Epithelial cell of proximal tubule (primary cell): ENCODE measurements at places on chromosomes 12 and 14.

- no peak for DNase-seq
Measured at GRCh38 chr12:48336564-48336963, 14.2 kb downstream of the ZNF641 start.

DNA sequence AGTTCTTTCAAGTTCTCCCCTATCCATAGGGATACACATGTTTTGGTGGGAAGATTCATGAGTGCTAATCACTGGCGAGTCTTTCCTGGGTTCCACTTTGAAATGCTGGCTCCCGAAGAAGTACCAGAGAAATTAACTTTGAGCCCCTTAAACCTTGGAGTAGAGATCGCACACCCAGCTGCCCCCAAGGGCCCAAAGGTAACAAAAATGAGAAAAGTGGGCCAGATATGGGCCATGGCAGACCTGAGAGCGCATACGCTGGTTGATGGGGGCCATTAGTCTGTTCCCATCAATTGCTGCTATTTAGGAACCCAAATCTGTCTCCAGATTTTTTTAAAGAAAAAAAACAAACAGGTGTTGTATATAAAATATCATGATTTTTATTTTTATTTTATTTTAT is 2.1 kb downstream of the GSTZ1 start:
- no peak for DNase-seq

- no peak for DNase-seq
Measured at GRCh38 chr14:77220246-77221017, 38.8 kb downstream of the TMEM63C start.

- no peak for DNase-seq
Measured at GRCh38 chr14:64960762-64961276, 11.3 kb downstream of the RAB15 start.

DNA sequence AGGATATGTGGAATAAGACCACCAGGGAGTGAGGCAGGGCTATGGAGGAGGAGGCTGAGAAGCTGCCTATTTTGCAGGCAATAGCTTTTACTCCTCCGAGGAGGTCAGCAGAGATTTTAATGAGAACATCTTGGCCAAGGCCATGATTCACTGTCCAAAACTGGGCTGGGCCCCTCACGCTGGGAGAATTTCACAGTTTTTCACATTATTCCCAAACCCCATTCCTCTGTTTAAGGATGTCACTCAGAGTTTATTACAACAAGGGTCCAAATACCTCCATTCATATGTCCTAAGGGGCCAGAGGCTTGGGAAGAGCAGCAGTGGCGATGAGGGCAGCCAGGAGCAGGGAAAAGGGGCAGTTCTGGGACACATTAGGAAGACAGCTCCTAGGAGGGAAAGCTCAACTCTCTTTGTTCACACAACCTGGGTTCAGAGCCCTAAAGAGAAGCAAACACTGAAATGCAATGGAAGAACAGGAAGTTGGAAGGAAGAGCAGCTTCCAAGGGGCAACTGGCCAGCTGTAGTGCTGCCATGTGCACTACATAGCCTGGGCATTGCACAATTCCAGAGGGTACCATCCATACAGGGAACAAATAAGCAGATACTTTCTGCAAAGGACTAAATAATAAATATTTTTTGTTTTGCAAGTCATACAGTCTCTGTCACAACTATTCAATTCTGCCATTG is 283.2 kb downstream of the NUAK1 start:
- DNase-seq, result no peak

GRCh38 chr12:51171884-51172514 is 936 bp downstream of the TFCP2 start:
- DNase-seq, result no peak

- no peak for DNase-seq
Measured at GRCh38 chr12:43807386-43807785, 1.3 kb upstream of the TWF1 start.

- DNase-seq, result no peak
Measured at GRCh38 chr14:41925409-41925808, 318.7 kb downstream of the LRFN5 start.

- no peak for DNase-seq
Measured at GRCh38 chr14:26905229-26905628, 307.4 kb upstream of the NOVA1 start.

DNA sequence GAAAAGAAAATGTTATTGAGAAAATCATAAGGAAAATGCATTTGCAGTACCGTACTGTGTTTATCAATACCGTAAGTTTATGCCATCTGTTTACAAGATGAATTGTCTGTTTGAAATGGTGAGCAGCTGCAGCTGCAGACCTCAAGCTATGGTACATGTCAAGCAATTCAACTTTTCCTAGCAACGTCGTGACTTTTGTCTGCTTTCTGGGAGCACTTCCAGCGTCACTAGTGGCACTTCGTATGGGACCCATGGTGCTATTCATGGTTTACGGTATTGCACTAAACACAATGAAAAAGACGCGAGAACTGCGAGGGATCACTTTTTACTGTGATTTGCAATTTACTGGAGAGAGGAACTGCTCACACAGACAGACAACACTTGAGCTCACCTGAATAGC is 160.8 kb downstream of the UNC79 start:
- DNase-seq, result no peak

DNA sequence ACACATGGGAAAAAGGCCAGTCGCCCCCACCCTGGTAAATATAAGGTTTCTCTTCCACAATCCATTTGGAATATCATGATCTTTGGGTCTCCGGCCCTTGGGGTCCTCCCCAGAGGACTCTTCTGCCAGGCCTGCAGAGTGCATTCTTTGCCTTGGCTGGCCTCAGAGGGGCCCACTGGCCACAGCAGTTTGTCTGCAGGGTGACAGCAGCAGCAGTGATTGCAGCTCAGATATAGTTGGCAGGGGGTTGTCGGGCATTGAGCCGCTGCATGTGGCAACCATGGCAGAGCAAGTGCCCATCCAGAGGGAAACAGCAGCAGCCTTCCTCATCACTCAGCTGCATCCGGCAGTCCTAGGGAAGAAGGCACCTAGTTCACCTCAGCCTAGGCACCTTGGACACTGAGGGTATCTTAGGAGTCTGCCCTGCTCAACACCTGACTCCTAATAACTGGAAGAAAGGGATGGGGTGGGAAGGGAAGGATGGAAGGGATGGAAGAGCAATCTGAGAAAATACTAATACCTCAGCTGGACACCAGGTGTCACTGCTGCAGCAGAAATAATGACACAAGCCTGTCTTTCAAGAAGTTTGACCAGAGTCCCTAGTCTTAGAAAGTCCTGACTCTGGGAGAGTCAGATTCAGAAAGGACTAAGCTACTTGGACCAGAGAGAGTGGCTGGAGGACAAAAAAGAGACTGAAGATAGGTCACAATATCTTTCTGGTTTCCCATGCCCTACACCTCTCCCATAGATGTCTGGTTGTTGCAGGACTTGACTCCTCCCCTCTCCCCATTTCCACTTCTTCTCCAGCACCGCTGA is 8.9 kb downstream of the AJUBA start:
- no peak for DNase-seq

- DNase-seq, result no peak
Measured at GRCh38 chr12:114096461-114096860, 130.3 kb upstream of the RBM19 start.

- no peak for DNase-seq
Measured at GRCh38 chr12:52691076-52691840, 11.1 kb upstream of the KRT1 start.

DNA sequence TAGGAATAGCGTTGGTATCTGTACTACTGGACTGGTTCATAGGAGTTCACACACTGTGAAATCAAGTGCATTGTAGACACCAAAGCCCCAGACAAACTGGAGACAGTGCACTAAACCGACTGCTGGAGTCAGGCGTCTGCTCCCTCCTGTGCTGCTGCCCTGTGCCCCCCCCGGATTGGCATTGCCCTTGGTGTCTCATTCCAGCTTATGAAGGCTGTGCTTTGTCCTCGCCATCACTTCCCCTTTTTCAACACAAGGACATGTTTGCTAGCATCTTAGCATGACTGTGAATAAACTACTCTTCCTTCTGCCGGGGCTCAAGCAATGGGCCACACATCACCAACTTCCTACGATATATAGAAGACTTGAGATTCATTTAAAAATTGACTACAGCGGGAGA is 84.0 kb downstream of the TMCC3 start:
- no peak for DNase-seq

GRCh38 chr12:62268956-62269355 is 8.8 kb downstream of the USP15 start:
- DNase-seq, result no peak

GRCh38 chr14:37903343-37904191 is 304.1 kb upstream of the SSTR1 start:
- DNase-seq, result peak; percentile 1

DNA sequence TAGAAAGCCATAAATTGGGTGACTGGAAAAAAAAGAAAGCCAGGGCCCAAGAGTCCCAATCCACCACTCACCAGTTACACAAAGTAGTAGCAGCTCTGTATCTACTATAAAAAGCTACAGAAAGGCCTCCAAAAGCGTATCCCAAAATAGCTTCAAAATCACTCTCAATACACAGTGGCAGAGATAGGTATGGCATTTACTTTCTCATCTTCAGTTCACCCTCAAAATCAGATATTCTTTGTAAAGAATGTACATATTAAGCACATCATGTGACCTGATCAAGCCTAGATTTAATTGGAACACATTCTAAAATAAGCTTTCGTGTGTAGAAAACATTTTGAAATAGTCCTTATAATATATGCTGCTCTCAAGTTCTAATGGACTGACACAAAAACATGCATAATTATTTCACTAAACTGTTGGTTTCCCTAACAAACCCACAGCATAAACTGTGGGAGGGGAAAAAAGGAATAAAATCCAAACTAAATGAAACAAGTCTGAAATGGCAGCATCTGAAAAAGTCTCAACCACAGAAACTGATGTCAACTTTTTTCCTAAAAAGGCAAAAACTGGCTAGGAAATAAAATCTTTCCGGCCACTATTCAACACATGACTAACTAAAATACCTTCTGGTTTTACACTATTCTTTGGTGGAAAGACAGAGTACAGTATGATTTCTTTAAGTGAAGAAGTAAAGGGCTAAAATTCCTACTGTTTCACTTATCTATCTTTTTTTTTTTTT is 25.9 kb downstream of the UBE2N start:
- no peak for DNase-seq

GRCh38 chr12:68028647-68029046 is 39.4 kb downstream of the IFNG-AS1 start:
- no peak for DNase-seq

DNA sequence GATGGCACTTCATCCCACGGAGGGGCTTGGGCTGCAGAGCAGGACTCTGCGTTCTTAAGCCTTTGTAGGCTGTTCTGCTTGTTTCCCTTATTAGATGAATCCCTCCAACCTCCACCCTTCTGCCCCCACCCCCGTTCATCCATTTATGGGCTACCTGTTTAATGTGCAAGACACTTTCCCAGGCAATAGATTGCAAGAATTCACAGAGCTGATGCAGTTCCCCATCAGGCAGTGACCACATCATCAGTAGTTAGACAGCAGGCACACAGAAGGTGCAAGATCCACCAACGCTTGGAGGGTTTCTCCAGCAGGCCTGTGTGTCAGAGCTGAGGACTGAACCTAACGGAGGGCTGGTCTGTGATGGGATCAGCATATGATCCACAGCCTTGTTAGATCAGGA is 1.2 kb upstream of the C1R start:
- no peak for DNase-seq

DNA sequence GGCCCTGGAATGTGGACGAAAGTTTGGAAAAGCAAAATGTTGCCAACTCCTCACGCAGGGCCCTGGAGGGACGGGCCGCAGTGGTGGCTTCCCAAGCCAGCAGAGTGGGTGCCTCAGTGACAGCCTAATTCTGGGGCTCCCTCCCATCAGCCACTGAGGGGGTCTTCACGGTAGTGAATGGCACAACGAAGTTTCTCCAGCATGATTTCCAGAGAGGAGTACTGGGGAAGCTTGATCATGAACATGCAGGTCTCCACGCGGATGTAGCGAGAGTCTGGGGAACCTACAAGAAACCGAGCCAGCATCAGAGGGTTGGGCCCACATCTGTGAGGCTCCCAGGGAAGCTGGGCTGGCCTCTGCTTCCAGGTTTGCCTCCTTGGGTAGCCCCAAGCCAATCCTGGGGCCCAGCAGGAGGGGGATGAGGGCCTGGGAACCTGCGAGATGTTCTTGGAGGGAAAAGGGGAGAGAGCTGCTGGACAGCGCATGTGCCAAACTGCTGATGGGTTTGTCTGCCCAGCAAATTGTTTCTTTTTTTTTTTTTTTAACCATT is 37.0 kb downstream of the TRAFD1 start:
- no peak for DNase-seq

DNA sequence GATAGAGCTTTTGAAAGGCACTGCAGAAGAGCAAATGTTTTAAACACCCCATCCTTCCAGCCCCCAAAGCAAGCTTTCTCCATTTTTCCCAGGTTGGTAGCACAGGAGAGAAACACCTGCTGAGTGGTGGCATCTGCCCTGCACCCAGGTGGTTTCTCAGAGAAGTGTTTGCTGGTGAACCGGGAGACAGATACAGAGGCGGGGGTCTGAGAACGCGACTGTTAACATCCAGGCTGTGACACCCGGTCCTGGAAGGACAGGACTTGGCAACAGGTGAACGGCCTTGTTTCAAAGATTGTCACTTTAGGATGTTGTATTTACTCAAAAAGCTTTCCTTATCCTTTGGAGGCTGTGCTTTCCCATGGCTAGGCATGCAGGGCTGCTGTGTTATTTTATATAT is 18.5 kb downstream of the MMAB start:
- DNase-seq, result no peak

GRCh38 chr12:3273409-3273853 is 196.3 kb downstream of the TSPAN9 start:
- no peak for DNase-seq

DNA sequence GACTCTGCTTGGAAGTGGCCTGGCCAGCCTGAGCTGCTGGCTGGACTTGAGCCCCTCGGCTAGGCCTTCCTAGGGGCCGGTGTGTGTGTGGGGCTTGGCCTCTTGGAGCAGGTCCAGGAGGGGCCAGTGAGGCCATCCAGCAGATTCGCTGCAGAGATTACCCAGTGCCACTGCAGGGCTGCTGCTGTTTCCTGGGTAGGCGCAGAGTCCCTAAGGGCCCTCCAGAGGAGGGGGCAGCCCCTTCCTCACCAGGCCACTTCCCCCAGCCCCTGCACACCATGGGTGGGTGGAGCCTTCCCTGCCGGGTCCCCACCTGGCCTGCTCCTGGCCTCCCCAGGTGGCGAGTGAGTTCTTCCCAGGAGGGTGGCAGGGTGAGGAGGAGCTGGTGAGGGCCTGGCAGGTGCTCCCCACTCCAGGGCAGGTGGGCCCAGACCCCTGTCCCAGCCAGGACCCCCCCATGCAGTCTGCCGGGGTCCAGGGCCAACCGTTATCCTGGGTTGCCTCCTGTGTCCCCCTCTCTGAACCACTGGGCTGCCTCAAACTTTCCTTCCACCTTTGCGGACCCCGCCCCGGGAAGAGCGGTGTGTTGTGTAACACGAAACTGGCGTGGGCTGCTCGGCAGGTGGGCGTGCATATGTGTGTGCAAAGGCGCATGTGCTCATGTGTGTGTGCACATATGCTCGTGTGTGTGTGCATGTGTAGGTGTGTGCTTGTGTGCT is 25.1 kb downstream of the ASPG start:
- DNase-seq, result no peak

DNA sequence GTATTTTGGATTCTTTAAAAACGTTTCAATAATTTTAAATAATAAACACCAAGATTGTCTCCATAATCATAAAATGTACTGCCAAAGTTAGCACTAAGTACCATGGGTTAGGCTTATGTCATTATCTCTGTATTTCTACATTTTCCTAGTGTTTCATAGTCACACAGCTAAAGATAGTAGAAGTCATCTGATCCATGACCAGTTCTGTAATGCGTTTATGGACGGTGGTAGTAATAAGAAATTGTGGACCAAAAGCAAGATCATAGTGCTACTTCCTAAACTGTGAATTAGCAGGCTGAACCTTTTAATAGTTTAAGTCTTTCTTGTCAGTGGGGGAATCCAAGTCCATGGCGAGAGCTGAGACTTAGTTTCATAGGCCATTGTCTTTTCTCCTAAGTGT is 142.1 kb downstream of the AKAP6 start:
- no peak for DNase-seq

- DNase-seq, result no peak
Measured at GRCh38 chr14:88770736-88771135, 22.0 kb downstream of the EML5 start.
